ENCODE measurements at places on chromosomes 3 and 15.

GRCh38 chr15:77507911-77508310 is 87.2 kb downstream of the HMG20A start:
- no peak for DNase-seq

- DNase-seq = no peak
Observed at GRCh38 chr15:40253167-40253790, 14.4 kb downstream of the PAK6 start.

DNA sequence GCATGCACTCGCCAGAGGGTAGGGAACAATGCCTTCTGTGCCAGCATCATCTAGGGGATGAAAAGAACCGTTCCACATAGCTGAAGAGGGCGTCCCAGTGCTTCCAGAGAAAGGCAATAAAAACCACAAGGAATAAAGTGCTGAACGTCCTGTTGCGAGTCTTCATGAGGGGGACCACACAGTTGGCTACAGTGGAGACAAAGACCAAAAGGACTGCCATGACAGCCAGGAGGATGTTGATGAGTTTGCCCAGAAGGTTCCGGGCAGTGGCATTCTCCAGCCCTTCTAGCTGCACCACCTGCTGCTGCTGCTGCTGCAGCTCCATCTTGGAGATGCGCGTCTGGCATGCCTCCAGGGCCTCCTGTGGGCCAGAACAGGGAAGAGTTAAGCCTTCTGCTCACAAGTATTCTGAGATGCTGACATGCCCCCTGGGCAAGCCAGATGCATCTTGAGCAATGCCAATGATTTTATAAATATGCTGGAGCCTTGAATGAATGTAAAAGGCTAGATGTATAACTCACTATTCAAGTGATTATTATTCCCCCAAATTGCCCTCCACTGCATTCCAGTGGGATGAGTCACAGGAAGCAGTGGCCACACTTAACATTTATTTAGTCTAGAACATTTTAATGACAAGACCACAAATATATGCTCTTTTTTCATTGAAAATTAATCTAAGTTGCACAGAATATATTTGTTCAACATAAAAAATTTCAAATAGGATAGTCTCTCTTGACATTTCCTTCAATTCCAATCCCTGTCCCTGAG is 45.1 kb upstream of the PLXND1 start:
- no peak for DNase-seq

- DNase-seq = no peak
Observed at GRCh38 chr3:67526246-67526645, 128.2 kb downstream of the SUCLG2 start.

GRCh38 chr3:102536456-102536855 is 101.6 kb downstream of the ZPLD1 start:
- no peak for DNase-seq

DNA sequence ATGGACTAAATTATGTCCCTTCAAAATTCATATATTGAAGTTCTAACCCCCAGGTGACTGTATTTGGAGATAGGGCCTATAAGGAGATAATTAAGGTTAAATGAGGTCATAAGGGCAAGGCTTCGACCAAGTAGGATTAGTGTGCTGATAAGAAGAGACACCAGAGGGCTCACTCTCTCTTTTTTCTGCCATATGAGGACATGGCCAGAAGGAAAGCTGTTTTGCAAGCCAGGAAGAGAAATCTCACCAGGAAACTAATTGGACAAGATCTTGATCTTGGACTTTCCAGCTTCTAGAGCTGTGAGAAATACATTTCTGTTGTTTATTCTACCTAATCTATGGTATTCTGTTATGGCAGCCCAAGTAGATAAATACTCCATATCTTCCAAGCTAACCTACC is 503.6 kb upstream of the NAALADL2 start:
- no peak for DNase-seq

GRCh38 chr3:14231998-14232501 is 53.4 kb downstream of the LSM3 start:
- no peak for DNase-seq

DNA sequence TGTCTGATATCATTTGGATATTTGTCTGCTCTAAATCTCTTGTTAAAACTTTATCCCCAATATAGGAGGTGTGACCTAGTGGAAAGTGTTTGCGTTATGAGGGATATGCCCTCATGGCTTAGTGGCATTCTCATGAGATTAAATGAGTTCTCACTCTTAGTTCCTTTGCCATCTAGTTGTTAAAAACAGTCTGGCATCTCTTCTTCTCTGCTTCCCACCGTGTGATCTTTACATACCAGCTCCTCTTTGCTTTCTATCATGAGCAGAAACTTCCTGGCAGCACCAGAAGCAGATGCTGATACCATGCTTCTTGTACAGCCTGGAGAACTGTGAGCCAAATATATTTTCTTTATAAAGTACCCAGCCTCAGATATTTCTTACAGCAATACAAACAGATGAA is 33.0 kb downstream of the NLGN1 start:
- DNase-seq = no peak

DNA sequence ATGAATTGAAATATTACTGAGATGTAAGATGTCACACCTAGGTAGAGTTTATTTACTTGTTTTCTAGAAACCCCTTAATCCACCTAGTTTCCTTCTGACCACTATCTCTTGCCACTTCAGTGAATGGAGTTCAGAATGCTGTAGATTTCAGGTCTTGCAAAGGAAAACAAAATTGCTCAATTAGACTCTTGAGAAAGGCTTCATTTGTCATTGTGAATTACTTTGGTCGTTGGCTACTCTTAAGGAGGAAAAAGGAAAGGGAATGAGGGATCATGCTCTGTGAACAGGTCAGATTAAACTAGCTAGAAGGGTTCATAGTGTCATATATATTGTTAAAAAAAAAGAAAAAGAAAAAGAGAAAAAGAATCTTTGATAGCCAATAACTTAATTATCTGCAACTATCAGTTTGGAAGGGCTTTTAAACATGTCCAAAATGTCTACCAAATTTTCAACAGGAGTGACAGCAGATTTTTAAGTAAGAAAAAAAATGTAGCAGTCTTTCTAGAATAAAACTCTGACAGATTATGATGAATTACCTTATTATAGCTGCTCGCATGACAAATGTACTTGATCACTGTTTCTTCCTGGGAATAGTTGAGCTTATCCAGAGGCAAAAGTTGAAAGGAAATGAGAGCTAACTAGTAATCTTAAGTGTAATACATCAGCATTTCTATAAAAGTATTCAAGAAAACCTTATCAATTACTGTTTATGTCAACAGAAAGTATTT is 543.5 kb downstream of the CADM2 start:
- no peak for DNase-seq

- no peak for DNase-seq
Observed at GRCh38 chr15:52359722-52360121, 64.1 kb upstream of the MYO5C start.

GRCh38 chr3:57949344-57949743 is 58.9 kb upstream of the FLNB start:
- no peak for DNase-seq

- no peak for DNase-seq
Observed at GRCh38 chr3:71780430-71780829, 4.5 kb downstream of the PROK2 start.

DNA sequence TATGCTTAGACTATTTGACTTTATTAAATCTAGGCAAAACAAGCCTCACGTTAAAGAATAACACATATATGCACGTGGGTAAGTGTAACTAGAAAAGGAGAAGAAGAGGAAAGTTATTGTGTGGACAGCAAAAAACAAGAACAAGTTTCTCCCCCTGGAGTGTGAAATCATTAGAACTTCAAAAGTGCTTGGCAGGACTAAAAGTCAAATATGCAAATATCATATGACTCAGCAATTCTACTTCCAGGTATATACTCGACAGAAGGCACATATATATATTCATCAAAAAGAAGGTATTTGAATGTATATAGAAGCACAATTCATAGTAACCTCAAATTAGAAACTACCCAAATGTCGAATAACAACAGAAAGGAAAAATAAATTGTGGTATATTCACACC is 68.9 kb upstream of the STXBP5L start:
- DNase-seq = no peak

GRCh38 chr3:115960799-115961198 is 337.5 kb downstream of the GAP43 start:
- no peak for DNase-seq
